ENCODE measurements at places on chromosomes 5 and 9.
A peak's percentile ranks its signal among the peaks of the same experiment; 100 is the strongest.

DNA sequence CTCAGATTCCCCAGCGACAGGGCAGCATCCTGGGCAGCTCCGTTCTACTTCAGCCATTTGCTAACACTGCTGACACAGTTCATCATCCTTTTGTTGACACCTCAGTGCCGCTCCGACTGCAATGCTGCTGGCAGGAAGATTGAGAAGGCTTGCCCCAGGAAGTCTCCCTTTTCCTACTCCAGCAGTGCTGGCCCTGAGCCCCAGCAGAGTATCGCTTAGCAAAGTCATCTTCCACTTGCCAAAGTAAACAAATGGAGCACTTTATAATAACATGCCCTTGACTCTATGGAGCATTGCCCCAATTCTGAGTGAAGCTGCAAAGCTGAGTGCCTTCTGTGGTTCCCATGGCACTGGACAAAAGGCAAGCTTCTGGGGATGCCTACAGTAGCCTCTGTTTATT lies 32.2 kb downstream of the PRLR start:
- peak; percentile 36 for DNase-seq

DNA sequence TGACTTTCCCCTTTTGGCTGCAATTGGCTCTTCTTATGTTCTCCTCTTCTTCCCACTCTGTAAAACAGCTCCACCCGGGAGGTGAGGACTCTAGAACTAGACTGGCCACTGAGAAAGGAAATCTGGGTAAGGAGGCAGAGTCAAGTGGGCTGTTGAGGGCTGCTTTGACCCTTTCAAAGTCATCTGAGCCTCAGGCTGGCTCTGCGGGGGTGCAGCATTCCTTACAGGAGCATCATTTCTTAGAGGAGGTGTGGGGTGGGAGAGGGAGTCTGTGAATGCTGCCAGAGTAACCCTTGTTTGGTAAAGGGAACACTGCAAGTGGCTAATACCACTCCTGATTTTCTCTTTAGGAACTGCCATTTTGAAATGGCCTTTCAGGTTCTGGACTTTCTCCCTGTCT lies 377.7 kb upstream of the SMARCA2 start:
- DNase-seq, result no peak

DNA sequence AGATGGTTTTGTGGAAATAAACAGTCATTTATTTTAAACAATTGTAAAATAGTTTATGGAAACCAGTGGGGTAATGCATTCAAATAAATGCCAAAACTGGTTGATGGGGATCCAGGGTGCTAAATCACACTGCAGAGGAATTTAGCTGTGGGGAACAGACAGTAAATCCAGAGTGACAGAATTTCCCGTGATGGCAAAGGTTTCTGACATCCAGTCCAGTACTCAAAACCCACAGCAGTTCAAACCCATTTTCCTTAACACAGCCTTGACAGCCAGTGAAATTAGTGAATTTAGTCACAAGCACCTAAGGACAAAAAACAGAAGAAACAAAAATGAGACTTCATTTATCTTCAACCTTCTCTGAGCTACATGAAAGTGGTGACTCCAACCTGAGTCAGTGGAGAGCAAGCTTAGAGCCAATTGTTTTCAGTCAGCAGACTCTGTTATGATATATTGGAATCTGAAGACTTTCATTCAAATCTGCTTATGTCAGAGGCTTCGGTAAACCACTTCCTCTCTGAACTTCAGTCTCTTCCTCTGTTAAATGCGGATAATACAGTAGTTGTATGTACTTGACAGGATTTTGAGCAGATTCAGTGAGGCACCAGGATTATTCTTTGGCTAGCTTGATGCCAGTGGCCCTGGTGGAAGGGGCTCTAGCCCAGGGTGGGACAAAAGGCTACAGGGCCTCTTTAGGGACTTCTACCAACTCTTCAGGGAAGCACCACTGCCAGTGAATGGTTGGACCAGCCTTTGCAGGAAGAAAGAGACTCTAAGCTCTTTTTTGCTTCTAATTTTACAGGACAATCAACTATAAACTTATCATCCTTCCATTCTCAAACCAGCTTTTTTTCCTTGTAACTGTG lies 185.3 kb downstream of the MAPKAP1 start:
- no peak for DNase-seq

DNA sequence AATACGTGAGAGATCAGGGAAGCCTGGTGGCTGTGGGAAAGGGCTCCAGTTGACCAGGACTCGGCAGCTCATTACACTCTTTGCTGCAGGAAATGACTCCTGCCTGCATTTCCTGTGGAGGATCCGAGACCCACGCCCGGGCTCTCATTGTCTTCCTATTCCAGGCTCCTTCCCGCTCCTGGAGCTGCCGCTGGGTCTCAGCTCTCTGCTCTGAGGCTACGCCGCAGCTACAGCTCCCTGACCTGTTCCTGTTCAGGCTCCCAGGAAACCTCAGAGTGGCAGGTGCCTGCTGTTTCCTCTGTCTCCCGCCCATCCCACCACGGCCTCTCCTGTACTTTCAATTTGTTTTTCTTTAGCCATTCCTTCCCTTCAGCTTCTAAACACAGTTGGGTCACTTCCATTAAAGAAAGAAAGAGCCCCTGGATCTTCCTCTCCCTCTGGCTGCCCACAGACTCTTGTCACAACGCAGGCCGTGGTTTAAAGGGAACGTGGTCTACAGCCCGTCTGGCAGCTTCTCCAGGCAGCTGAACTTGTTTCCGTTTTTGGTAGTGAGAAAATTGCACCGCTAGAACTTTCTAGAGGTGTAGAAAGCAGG lies 71.5 kb downstream of the IL6ST start:
- DNase-seq, result no peak

GRCh38 chr5:94199566-94199965 lies 418.8 kb downstream of the KIAA0825 start:
- DNase-seq, result no peak

DNA sequence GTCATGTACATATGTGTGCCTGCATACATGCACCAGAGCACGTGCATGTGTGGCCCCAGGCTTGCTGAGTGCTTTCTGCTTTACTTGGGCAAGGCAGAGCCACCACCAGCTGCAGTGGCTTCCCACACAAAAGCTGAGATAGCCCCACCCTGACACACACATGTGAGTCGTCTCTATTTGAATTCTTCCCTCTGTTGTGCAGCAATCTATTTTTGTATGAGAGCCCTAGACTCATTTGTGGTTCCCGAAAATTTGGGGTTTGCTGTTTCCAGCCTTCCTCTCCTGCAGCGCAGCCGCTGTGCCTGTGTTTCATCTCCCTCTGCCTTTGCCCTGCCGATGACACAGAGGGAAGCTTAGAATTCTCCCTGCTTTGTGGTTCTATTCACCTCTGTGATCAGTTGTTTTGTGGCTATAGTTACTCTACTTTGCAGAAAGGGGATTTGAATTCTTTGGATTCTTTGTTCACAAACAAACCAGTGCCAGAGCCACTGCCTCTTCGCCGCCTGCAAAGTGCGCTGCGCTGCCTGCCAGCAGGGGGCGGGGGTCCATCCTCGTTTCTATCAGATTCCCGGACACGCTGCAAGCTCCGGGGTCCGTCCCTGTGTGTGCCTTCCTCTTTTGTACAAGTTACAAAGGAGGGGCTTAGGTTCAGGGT lies 95.8 kb upstream of the DAP start:
- DNase-seq, result no peak

- no peak for DNase-seq
Observed at GRCh38 chr9:34809504-34810186, 99.7 kb upstream of the CCL21 start.

GRCh38 chr9:79809931-79810330 lies 238.2 kb downstream of the TLE4 start:
- peak; percentile 69 for DNase-seq

GRCh38 chr9:12958279-12958678 lies 183.5 kb downstream of the LURAP1L start:
- DNase-seq, result no peak

DNA sequence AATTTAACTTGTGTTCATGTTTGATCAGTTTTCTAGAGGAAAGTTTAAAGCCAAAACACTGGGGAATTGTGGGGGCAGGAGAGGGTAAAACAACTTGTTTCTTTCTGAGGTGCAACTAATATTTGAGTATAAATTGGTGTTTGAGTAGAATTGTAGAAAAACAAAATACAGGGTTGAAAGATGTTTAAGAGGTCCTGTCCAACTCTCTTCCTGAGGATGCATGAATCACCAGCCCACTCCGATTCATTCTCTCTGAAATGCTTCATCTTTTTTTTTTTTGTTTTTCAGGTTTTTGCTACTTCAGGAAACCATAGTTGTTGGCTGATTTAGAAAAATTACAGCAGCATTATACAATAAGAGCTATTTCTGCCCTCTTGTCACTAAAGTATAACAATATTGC lies 42.4 kb upstream of the TMC1 start:
- DNase-seq, result no peak
